GM23248 (cell line): ENCODE measurements at places on chromosomes 11 and 22.

DNA sequence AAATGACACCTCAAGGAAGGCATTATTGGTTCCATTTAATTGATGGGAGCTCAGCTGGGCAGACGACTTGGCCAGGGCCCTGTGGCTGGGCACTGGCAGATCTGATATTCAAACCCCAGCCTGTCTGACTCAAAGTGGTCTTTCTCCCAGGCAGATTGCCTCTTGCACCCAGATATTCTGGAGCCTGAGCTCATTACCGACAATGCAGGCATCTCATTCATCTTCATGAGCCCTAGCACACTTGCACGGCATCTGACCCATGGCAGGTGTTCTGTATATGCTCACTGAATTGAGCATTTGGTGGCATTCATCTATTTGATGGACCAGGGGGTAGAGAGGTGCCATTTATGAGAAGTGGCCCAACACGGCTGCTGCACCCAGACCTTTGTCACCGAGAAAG, 193.1 kb downstream of the DSCAML1 start:
- DNase-seq: no peak

DNA sequence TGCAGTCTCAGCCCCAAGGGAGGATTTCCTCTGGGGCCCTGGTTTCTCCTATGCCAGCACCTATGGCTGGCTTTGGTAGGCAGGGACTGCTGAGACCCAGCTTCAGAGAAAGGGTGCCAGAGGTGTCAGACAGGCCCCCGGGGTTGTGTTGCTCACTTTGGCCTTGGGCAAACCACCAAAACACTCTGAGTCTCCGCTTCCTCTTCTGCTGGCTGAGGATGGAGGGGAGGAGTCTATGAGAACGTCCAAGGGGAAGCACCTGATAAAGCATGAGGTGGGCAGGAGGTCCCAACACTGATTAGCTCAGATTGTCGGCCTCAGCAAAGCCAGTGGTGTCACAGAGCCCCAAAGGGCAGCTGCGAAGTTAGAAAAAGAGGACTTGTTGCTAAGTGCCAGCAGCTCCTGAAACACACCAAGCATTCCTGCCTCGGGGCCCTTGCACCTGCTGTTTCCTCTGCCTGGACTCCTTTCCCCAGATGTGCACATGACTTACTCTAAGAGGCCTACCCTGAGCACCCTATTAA, 10.5 kb downstream of the SMTNL1 start:
- peak; percentile 17 for DNase-seq

- peak; percentile 98 for DNase-seq
These were observed at the start of gene NNMT for GRCh38 chr11:114295676-114296604. Gene NNMT, plus strand, starts transcription at chr11:114296399. Its CDS starts 158 bp downstream, at chr11:114296557.

DNA sequence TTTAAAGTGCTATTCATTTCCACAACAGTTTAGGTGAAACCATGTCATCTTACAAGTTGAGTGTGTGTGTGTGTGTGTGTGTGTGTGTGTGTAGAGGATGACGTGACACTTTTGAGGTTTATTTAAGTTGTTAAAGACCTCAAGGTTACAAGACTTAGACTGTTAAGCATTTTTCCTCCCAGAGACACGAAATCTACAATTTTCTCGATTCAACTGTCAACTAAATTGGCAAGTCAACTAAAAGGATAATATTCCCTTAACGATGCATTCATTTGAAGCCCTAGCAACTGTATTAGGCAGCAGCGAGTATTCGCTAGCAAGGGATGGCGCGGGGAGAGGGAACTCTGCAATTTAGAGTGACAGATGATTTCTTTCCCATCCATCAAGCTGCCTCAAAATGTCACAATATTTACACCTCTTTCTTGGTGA, 17.6 kb upstream of the BDNF start:
- peak; percentile 49 for DNase-seq
